Activated CD4-positive, alpha-beta memory T cell treated with anti-CD3 and anti-CD28 coated beads, Interleukin-2, amount 10 ng/mL, durations not matched to agents 7 days and 5 days (primary cell): ENCODE measurements at places on chromosomes 6 and 20.
A peak's percentile ranks its signal among the peaks of the same experiment; 100 is the strongest.

DNA sequence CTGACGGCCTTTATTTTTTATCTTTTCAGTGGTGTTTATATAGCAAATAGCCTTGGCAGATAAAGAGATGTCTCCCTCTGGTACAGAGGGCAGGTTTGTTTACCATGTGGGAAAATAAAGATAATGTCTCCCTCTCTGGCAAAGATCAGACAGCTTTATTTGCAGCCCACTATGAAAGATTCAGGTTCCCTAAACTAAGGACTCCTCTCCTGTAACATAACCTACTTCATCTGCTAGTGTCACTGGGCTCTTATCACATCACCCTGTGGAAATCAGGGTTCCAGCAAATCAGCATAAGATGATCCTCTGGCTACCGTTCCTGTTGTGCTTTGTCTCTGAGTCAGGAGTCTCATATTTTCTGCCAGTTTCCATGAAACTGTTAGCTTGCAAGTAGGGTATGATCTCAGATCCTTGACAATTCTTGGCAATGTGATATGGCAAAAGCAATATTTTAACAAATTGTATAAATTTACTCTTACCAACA is 3.1 kb downstream of the FBXL4 start:
- H3K27ac ChIP-seq, result no peak overlapping the region
- DNase-seq, result no peak
- H3K36me3 ChIP-seq, result peaks cover 34% of the 10 kb centered on the region
- H3K27me3 ChIP-seq, result peaks cover 4% of the 10 kb centered on the region
- H3K4me3 ChIP-seq, result no peak overlapping the region

DNA sequence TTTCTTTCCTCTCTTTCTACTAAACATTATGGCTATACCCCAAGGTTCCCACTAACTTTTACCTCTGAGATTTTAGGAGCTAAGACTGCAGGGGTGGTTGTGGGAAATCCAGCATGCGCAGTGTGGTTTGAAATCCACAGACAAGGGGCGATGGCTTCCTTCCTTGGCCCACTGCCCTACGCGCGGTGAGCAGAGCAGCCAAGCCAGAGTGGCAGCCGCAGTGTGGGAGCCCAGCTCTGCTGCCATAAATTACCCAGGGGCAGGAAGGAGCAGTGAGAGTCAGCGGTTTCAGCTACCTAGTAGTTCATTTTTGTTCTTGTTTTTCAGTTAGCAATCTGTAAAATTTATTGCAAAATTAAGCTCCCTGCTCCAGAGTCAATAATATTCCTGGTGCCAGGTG is 101.4 kb downstream of the BMP2 start:
- no peaks in the 10 kb centered on the region for H3K27me3 ChIP-seq
- H3K27ac ChIP-seq, result no peak overlapping the region
- H3K4me3 ChIP-seq, result no peak overlapping the region
- no peaks in the 10 kb centered on the region for H3K36me3 ChIP-seq
- H3K4me1 ChIP-seq, result no peaks in the 10 kb centered on the region
- no peak for DNase-seq

DNA sequence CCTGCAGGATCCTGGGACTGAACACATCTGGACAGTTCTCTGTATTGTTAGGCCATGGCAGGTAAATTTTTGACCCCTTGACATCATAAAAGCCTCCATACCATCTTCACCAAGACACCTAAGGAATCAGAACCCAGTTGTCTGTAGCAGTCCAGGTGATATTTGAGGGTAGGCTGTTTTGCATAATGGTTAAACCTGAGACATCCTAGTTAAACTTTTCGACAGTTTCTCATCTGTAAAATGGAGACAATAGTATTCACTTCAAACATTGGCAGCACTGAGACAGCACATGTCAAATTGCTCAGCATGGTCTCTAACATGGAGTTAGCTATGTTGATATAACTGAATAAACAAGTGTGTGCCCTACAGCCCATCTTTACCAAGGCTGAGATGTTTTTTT is 24.8 kb downstream of the C6orf62 start:
- H3K27me3 ChIP-seq, result no peaks in the 10 kb centered on the region
- H3K27ac ChIP-seq, result no peak overlapping the region
- DNase-seq, result no peak
- no peak overlapping the region for H3K4me3 ChIP-seq
- H3K4me1 ChIP-seq, result peaks cover 8% of the 10 kb centered on the region

DNA sequence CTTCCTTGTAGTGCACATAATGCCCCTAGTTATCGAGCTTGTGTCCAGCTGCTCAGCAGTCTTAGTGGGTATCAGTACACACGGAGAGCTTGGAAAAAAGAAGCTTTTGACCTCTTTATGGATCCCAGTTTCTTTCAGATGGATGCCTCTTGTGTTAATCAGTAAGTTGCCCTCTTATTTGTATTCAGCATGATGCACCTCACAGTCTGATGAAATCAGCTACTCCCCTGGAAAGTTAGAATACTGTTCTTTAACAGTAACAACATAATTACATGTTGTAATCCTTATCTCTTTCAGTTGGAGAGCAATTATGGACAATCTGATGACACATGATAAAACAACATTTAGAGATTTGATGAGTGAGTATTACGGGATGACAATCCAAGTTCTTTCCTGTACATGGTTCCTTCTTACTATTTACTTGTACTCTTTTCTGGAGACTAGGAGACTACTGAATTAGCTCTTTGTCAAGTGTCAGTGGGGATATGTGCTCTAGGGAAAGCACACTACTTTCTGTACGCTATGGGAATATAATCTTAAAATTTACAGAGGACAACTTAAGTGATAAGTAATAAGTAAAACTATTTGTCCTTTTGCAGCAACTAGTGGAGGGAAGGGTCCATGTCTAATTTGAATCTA is 39.1 kb downstream of the PGM3 start:
- H3K36me3 ChIP-seq, result peaks cover 16% of the 10 kb centered on the region
- DNase-seq, result no peak
- H3K4me1 ChIP-seq, result no peaks in the 10 kb centered on the region
- H3K4me3 ChIP-seq, result no peak overlapping the region
- no peaks in the 10 kb centered on the region for H3K27me3 ChIP-seq
- no peak overlapping the region for H3K27ac ChIP-seq

DNA sequence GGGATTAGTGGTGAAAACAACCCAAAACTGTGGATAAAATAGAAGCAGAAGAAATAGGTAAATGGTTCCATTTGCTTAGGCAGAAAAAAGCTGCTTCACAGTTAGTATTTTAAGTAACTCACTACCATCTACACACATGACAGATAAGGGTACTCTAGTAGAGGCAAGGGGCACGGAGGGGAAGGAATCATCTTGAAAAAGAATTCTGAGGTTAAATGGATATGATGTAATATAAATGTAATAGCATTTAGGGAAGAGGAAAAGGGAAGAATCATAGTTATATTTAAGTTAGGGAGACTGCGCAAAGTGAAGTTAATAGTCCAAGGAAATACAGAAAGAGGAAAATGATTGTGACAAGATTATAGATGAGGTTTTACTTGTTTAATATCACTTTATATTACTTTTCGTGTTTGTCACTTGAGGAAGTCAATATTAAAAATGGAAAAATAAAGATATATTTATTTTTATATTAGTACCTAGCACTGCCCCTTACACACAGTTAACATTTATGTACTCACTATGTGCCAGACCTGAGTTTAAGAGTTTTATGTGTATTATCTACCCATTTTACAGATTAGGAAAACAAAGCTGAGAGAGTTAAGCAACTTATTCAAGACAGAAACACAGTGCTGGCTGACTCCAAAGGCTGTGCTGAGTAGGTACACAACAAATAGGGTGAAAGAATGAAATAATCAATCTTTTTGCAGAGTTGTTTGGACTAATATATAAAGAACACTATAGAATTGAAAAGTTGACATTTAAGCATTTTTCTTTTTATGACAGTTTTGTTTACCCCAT is 128.1 kb downstream of the REV3L start:
- H3K4me1 ChIP-seq, result no peaks in the 10 kb centered on the region
- H3K4me3 ChIP-seq, result no peak overlapping the region
- peaks cover 32% of the 10 kb centered on the region for H3K36me3 ChIP-seq
- no peak for DNase-seq
- H3K27ac ChIP-seq, result no peak overlapping the region

- no peak overlapping the region for H3K27ac ChIP-seq
- H3K4me3 ChIP-seq, result no peak overlapping the region
- H3K27me3 ChIP-seq, result no peaks in the 10 kb centered on the region
- no peak for DNase-seq
These were observed 20.4 kb downstream of the MAN1A1 start for GRCh38 chr6:119328892-119329793.

DNA sequence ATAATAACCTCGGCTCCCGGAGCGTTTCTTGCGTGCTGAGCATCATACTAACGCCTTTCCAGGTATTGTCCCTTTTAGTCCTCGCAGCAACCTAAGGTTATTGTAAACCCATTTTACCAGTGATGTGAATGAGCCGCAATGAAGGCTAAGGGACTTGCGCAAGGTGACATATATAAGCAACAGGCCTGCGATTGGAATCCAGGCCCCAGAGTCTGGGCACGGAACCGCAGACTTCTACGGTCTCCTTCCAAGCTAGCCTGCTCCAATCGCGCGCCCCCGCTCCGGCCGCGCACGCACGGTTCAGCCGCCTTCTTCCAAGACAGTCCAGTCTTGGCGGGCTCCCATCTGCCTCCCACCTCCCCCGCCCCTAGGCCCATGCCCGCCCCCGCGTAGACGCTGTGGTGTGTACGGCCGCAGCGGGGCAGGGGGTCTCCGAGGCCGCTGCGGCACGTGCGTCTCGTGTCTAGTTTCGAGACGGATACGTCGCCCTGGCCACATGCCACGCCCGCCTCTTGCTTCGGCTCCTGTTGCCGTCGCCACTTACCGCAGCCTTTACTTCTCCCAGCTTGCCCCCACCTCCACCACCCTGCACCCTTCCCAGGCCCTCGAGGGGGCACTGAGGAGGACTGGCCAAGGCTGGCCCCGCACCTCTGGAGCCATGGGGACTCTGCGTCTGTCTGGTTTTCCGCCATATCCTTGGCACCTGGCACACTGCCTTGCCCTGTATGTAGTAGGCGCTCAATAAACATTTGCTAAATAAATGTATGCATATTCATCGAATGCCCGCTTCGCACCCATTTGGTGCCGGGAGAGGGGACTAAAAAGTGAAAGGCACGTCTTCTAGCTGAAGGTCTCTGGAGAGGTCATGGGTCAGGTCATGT is 855 bp upstream of the GFOD1 start:
- H3K36me3 ChIP-seq, result no peaks in the 10 kb centered on the region
- peak overlapping the region; percentile 77 for H3K4me3 ChIP-seq

- peaks cover 56% of the 10 kb centered on the region for H3K4me1 ChIP-seq
- peak overlapping the region; percentile 98 for H3K27ac ChIP-seq
- DNase-seq, result no peak
- peak overlapping the region; percentile 79 for H3K4me3 ChIP-seq
These were observed 82.0 kb downstream of the OR2B2 start for GRCh38 chr6:27830212-27830599.

DNA sequence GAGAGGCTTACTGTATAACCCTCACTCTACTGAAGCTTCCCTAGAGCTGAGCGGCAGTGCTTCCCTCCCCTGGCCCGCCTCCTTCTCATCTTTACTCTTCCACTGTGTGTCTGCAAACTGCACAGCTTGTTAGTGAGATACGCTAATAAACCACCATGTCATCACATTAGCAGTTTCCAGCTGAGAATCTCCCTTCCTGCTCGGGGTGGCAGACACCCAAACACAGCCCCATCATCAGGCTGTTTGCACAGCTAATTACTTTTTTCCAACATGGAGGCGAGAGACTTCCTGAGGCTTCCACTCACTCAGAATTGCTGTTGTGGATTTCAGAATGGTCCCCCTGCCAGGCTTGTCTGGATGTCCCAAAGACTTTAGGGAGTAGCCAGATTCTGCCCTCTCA is 444.9 kb upstream of the SULF2 start:
- H3K27me3 ChIP-seq, result no peaks in the 10 kb centered on the region
- DNase-seq, result no peak
- no peak overlapping the region for H3K4me3 ChIP-seq
- H3K36me3 ChIP-seq, result no peaks in the 10 kb centered on the region

- no peaks in the 10 kb centered on the region for H3K36me3 ChIP-seq
- H3K27me3 ChIP-seq, result peaks cover 23% of the 10 kb centered on the region
- no peak for DNase-seq
- H3K4me1 ChIP-seq, result no peaks in the 10 kb centered on the region
These were observed 145.3 kb upstream of the ECI2 start for GRCh38 chr6:4280707-4281106.

DNA sequence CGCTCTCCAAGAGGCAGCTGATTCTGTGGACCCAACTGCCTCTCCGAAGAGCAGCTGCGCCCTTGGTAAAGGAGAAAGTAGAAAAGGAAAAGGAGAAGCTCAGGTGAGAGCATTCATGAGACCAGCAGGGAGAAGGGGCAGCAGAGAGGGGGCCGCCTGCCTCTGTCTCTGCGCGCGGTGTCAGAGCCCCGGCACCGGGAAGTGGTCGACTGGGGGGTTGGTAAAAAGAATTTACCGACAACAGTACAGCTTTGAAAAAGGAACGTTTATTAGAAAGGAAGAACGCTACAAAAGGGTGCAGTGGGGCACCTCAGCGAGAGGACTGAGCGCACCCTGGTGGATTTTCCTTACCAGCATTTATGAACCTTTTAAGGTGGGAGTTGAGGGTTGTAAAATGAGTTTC is 61.9 kb downstream of the GPR6 start:
- DNase-seq, result peak; percentile 51
- H3K27ac ChIP-seq, result peak overlapping the region; percentile 63
- H3K36me3 ChIP-seq, result no peaks in the 10 kb centered on the region
- H3K4me1 ChIP-seq, result peaks cover 20% of the 10 kb centered on the region

DNA sequence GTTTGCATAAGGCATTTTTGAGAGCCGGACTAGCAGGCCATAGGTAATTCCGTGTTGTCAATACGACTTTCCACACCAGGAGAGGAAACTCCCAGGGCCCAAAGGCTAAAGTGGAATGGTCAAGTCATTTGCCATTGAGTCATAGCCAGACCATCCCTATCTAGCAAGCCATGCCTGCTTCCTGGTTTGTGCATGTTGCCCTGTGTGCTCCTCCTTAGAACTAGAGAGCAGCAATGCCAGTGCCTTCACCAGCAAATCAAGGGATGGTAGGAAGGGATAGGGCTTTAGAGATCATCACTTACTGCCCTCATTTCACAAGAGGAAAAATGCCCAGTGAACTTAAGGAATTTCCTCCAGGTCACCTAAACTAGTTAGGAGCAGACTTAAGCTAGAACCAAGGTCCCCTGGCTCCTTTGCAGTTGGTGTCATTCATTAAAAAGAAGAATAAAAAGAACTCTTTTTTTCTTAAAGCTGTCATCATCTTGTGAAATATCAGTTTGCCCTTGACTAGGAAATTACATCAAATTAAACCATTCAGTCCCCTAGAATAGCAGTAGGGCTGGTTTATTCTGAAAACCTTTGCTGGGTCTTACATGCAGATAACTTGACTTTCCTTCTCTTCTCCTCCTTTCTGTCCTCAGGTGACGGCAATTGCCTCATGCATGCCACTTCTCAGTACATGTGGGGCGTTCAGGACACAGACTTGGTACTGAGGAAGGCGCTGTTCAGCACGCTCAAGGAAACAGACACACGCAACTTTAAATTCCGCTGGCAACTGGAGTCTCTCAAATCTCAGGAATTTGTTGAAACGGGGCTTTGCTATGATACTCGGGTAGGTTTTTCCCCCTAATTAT is 7.4 kb downstream of the TNFAIP3 start:
- DNase-seq, result no peak
- H3K4me3 ChIP-seq, result no peak overlapping the region
- peaks cover 76% of the 10 kb centered on the region for H3K4me1 ChIP-seq
- H3K36me3 ChIP-seq, result peaks cover 94% of the 10 kb centered on the region

GRCh38 chr20:33316958-33317357 is 33.9 kb downstream of the BPIFB1 start:
- H3K27ac ChIP-seq, result no peak overlapping the region
- no peak overlapping the region for H3K4me3 ChIP-seq
- H3K27me3 ChIP-seq, result no peaks in the 10 kb centered on the region
- peaks cover 1% of the 10 kb centered on the region for H3K4me1 ChIP-seq

- no peaks in the 10 kb centered on the region for H3K36me3 ChIP-seq
- H3K27me3 ChIP-seq, result no peaks in the 10 kb centered on the region
- no peak overlapping the region for H3K27ac ChIP-seq
These were observed 57.1 kb downstream of the TCP11 start for GRCh38 chr6:35084041-35084491.
